ENCODE measurements at places on chromosomes 12 and 14.

- no peak for DNase-seq
Observed at GRCh38 chr14:85519661-85520305, 10.2 kb upstream of the FLRT2 start.

DNA sequence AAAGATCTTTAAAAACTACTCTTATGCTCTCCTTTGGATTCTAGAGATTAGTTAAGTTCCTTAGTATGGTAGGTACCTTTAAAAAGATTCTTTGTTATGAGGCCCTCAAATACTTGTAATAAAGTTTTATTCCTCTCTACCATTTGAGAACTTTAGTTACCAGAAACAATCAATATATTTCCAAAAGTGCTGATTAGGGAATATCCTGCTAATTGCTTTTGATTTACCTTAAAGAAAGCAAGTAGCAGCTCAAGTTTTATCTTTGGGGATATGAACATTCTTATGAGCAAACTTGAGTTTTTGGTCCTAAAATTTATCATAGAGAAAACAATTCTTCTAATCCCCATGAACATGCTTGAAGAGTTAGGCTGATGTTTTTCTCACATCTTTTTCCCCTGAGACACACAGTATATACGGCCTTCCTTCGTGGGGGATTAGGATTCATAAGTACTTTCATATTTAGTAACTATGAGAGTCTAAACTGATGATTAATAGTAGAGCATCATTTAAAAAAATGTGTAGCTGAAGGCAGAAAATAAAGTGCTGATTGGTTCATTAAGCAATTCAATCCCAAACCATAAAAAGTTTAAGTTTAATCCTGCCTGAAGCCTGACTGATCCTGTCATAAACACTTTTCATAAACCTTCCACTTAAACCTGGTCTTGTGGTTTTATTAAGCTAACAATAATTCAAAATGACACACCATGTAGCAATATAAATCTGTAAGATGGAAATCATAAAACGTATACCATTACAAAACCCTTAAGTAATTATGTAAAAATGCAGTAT, 380.5 kb upstream of the FBXO33 start:
- DNase-seq = no peak

- DNase-seq = no peak
Observed at GRCh38 chr12:31594681-31595080, 3.7 kb upstream of the DENND5B start.

DNA sequence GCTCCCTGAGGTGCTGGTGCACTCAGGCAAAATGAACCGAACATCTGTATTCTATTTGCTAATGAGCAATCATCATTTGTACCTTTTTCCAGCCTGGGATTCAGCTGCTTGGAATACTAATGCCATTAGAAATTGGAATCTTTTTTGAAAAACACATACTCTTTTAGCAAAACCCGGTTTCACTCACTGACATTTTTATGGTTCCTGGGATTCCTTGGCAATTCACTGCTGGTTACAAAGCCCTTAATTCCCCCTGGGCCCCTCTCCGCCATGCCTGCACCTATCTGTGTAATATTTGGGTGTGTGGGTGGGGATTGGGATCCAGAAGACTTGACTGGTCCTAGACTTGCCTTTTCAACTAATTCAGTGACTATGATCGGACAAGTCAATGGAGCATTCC, 199.1 kb downstream of the FOXN3 start:
- DNase-seq = no peak

- DNase-seq = peak; percentile 54
Observed at GRCh38 chr12:6946033-6946919, 2.5 kb downstream of the C12orf57 start.

DNA sequence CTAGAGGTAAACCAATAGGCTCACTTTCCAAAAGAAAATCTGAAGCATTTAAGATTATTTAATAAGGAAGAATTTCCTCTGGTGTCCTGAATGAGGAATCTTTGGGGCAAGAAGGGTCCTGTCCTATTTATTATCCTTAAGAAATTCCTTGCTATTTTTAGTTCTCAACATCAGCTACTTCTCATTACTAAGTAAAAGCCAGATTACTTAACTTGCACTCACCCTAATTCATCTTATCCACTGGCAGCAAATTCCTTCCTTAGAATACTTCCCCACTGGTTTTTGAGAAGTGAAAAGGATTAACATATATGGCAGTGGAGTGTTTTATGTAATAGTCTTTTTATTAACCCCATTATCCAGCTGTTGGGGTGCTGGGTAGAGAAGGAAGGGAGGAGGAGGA, 767.7 kb downstream of the DIO2 start:
- no peak for DNase-seq

DNA sequence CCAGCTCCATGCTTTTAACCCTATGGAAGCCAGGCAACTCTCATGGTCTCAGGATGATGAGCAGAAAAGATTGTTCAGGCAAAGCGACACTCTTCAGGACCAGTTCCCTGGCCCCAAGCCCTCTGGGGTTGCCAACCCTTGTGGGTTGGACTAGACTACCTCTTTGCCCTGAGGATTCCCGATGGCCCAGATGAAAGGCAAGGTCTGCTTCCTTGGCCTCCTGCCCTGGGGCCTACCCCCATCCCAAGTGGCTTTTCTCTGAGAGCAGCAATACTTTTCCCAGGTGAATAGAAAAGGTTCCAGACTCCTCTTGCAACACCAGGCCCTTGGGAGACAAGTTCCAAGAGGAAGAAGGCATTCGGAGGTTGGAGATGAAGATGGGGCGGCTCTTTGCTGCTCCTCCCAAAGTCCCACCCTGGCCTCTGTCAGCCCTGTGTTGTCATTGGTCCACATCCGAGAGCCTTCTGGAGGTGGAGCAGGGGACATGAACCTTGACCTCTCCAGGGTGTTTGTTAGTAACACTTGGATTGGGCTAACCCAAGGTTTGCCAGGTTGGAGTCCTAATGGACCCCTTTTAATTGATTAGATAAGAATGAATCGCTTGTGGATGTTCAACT, 131.1 kb downstream of the GCH1 start:
- DNase-seq = no peak

DNA sequence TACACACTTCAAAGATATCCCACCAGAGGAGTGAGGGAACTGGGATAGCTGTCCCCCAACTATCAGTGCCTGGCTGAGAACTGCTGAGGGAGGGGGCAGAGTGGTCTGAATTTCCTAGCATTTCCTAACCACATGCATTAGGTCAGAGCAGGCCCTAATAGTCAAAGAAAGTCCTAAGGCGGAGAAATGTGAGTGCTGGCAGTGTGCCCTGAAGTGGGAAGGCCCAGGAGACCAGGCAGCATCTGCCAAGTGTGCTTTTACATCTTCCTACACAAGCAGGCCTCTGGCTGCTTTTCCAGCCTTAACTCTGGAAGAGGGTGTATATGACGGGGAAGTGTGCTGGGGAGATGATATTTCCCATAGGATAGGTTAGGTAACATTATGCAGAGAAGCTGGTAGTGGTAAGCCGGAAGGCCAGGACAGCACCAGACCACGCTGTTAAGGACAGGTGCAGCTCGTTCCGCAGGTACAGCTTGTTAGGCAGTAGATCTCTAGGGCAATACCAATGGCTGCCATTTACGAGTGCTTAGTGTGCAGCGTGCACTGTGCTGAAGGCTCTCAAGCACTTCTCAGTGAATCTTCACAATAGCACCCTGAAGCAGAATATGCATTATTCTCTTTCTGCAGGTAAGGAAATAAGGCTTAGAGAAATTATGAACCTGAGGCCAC, 9.1 kb upstream of the CCDC198 start:
- DNase-seq = no peak

DNA sequence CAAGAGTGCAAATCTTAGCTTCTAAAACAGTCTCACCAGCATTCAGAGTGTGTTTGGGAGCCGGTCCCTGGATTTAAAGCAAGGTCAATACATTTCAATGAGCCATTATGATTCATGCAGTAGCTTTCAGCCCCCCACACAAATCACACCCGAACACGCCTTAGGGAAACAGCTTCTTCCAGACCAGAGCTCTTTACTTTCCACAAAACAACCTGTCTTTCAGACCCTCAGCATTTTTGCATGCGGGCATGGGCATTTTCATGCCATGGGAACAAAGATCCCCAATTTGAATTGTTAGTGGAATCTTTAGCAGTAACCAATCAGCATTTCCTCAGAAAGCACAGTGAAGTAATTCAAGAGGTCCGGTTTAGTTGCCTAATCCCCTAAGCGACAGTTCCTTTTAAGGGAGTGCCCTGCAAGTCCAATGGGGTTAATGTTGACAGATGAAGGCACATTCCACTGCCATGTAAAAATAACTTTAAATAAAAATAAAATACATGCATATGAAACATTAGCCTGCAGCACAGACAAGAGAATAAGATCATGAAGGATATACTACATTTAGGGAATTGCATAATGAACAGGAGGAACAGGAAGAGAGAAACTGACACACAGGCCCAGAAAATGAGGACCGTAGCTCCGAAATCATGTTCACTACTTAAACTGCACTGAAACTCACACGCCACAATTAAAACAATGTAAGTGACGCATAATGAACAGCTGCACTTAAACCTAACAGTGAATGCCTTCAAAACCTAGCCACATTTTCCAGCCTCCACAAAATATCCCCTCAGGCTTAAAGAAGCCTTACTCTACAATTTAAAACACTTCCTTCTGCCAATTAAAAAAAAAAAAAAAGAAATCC, 4.0 kb downstream of the VPS37B start:
- DNase-seq = no peak

DNA sequence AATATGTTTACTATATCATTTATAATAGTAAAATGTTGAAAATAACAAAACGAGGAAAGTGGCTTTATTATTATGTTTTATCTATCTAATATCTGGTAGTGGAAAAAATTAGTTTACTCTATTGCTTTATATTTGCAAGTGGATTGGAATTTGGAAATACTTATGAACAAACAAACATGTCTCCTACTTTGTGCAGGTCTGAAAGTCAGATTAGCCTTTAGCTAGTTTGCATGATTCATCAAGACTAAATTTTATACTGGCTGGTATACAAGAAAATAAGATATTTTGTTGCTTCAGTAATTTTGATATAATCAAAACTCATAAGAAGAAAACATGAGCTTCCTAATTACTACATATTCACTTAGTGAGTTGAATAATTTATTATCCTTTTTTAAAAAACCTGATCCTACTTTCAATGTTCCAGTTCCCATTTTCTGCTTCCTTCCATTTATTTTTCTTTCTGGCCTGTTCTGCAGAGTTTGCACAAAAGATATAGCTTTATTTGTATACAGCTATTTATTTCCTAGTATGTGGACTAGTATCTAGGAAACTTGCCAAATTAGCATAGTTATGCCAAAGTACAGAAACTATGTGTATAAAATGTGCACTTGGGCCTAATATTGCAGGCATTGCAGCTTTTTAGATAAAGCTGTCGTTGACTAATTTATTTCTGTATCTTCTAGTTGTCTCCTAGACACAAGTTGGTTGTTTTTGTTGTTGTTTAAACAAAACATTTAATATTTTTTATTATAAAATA, 122.0 kb downstream of the AKAP6 start:
- DNase-seq = no peak

DNA sequence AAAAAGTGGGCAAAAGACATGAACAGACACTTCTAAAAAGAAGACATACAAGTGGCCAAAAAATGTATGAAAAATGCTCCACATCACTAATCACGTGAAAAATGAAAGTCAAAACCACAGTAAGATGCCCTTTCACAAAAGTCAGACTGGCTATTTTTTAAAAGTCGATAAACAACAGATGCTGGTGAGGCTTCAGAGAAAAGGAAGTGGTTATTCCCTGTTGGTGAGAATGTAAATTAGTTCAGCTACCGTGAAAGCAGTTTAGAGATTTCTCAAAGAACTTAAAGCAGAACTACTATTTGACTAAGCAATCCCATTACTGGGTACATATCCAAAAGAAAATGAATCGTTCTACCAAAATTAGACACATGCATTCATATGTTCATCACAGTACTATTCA, 237.0 kb downstream of the KIF21A start:
- no peak for DNase-seq

DNA sequence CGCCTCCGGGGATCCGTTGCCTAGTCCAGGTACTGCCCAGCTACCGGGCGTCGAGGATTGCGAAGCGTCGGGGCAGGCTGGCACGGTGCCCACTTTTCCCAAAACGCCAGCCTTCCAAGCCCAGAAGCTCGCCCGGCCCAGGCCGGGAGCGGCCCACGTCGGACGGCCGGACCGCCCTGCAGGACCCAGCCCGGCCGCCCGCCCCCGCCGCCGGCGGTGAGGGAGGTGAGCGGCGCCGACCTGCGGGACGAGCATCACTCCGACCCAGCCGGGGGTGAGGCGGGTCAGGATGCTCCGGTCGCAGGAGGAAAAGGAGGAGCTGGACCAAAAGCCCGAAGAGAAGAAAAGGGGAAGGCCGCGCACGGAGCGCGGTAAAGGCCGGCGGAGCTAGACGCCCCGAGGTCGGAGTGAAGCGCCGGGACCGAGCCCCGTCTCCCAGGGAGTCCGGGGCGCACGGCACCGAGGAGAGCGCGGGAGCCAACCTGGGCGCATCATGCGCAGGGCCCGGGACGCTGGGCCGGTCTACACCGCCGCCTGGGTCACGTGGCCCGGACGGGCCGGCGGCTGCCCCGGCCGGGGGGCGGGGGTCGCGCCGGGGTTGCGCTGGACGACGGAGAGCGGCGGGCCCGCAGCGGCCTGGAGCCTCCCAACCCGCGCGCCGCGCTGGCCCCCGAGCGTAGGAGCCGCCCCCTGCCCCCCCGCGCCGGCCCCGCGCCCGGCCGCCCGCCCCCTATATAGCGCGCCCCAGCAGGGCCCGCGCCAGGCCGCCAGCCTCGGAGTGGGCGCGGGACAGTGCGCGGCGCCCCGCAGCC, at the start of gene AQP5:
Gene AQP5 (plus strand): TSS at position 762 of the 812 bp plus-strand sequence. CDS start 146 bp downstream, outside the sequence.
- DNase-seq = no peak

DNA sequence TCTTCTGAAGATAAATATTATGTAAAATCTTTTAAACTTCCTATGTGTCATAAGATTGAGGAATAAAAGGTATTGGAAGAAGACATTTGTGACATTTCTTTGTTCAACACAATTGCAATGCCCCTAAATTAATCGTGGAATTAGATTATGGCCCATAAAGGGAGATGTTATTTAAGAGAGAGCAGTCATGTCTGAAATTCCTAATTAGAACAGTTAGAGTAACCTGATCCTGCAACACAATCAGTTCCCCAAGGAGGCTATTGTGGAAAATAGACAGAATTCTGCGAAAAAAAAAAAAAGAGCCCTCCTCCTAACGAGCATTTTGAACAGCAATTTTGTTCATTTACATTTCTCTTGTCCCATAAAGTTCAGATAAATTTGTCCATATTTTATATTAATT, 339.5 kb downstream of the PAWR start:
- no peak for DNase-seq

- DNase-seq = no peak
Observed at GRCh38 chr14:56295743-56296142, 177.5 kb downstream of the PELI2 start.

All from activated CD4-positive, alpha-beta T cell treated with anti-CD3 and anti-CD28 coated beads, Interleukin-2, amount 50 U/mL, for 1 hour (primary cell).